Dorsolateral prefrontal cortex (tissue), 122 donors: ENCODE measurements at places on chromosomes 12 and 14.

DNA sequence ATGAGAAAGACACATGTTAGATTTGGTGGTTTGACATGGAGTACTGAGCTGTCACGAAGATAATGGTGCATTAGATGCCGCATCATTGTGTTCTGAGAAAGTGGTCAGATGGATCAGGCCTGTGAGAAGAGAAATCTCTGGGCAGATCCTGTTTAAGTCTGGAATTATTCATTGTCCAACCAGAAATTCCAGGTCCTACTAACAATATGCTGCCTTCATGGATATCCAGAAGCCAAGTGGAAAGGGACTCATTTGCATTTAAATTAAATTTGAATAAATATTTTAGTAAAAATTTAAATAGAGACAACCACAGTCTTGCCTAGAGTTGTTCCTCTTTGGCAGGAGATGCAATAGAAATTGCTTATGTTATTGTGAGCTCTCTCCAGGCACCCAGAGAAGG lies 330.5 kb upstream of the TMEM132C start:
- DNase-seq, result no peak

DNA sequence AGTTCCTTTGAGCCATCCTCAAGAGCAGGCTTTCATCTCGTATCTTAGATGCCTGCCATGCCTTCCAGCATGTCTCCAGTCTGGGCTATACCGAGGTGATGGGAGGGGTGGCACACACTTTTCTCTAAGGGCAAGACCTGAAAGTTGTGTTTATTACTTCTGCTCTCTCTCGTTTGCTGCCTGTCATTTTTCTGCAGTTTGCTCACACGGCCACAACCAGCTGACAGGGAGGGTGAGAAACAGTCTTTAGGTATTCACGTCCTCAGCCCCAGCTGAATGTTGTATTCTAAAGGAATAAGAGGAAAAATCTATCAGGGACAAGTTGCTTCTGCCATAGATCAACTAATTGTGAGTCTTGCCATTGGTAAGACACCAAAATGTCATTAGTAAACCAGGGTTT lies 88.0 kb downstream of the TMTC2 start:
- no peak for DNase-seq

- DNase-seq, result no peak
Observed at GRCh38 chr12:122471324-122472226, 29.2 kb downstream of the ZCCHC8 start.

DNA sequence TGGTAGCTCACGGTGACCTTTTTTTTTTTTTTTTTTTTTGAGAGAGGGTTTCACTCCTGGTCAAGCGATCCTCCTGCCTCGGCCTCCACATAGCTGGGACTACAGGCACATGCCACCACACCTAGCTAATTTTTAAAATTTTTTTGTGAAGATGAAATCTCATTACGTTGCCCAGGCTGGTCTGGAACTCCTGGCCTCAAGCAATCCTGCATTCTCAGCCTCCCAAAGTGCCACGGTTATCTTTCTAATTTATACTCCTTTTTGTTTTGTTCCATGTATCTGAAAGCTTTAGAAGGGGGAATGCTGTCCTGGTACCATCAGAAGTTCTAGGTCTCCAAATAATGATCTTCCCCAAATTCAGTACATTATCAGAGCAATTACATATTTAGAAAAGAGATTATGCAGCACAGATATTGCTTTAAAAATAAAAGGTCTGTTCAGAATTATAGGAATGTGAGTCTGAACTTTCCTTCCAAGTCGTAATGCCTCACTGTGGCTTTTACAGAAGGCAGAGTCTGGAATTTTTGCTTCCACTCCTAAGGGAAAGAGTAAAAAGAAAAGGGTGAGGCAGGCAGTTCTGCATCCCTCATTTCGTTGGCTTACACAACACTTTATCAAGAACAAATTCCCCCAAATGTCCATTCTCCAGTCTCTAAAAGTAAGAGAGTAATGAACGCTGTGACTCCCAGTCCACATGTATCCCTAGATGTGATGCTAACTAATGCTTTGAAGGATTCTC lies 73.0 kb downstream of the GCH1 start:
- DNase-seq, result no peak

DNA sequence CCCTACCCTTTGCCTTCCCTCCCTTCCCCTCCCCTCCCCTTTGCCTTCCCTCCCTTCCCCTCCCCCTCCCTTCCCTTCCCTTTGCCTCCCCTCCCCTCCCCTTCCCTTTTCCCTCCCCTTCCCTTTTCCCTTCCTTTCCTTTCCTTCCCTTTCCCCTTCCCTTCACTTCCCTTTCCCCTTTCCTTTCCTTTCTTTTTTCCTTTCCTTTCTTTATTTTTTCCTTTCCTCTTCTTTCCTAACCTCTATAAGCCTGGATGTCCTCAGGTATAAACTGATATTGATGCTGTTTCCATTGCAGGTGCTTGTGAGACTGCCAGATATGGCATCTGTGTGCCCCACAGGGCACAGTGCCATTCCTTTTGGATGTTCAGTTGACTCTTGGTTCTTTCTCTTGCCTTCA lies 163.2 kb downstream of the ESRRB start:
- no peak for DNase-seq

DNA sequence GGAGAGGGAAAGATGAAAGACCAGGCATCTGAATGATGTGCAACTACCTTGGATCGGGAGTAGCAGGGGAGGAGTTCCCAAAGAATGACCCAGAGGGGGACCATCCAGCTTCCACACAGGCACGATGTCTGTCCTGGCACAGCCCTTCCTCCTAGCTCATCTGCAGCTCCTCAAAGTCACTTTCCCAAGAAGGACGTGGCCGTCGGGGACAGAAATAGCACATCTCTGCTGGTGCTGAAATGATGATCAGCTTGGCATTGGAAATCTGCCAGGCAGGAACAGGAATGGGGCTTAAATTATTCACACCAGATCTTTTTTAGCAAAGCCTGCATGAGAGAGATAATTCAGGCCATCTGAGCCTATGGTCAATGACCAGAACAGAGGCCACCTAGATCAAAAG lies 41.7 kb downstream of the TSPAN11 start:
- no peak for DNase-seq

DNA sequence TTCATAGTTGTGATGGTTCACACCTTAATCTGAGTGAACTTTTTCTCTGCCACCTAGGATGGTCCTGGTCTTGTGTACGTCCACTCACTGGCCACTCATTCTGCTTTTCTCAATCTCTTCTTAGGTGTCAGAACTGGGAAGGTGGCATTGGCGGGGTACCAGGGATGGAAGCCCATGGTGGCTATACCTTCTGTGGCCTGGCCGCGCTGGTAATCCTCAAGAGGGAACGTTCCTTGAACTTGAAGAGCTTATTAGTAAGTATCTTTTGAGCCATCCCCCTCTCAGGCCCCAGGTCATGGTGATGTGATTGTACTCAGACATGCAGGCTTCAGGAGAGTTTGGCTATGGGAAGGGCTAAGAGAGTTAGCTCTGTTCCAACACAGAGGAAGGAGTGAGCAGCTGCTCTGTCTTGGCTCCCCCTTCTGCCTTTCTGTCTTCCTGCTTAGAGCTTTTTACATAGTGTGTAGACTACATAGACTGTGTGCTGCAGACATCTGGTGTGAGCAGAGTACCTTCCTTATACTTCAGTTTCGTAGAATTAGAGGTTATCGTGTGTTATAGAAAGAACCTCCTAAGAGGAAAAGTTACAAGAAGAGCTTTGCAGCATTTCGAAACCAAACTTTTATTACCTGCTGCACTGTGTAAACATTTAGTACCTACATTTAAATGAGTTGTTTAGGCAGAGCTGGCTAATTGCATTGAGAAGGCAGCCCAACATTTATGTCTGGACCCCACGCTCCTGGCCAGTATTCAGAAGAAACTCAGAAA lies 54.2 kb downstream of the FNTB start:
- DNase-seq, result no peak

DNA sequence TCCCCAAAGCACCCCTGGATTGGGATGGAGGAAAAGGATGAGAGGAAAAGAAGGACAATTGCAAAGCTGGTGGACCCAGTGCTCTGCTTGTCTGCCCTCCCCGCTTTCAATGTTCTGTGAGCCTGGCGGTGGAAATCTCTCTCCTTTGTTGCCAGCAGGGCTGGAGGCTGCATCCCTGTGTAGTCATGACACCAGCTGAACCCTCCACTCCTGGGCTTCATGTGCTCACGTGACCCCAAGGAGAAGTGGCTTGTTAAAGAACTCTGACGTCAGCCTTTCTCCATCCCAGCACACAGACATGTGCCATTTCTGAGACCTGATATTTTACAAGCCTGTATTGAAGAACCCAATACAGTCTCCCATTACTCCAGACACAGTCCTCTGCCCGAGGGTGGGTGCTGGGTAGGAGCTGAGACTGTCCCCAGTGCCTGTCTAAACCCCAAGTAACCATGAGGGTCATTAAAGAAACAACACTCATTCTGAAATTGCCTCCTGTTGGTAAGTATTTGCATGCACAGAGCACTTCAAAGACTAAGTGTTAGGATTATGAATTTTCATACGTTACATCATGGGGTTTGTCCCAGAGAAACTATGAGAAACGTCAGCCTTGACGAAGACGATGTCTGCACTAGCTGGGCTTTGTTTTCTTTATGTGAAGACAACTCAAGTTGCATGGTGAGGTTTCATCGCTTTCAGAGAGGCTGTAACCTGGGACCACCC lies 21.7 kb downstream of the GALNT16 start:
- no peak for DNase-seq

DNA sequence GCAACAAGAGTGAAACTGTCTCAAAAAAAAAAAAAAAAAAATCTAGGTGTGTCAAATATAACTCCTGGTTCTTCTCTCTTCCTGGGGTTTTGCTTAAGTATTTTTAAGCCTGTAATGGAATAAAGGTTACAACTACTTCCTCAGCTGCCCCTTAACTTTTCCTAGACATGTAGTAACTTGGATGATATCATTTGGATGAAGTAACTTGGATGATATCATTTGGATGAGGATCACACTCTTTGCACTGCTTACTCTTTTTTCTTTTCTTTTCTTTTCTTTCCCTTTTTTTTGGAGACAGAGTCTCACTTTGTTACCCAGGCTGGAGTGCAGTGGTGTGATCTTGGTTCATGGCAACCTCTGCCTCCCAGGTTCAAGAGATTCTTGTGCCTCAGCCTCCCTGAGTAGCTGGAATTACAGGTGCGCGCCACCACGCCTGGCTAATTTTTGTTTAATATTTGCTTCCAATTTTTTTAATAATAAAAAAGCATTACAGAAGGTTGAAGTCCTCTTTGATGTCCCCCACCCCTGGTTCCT lies 775 bp upstream of the FAM186A start:
- DNase-seq, result no peak

DNA sequence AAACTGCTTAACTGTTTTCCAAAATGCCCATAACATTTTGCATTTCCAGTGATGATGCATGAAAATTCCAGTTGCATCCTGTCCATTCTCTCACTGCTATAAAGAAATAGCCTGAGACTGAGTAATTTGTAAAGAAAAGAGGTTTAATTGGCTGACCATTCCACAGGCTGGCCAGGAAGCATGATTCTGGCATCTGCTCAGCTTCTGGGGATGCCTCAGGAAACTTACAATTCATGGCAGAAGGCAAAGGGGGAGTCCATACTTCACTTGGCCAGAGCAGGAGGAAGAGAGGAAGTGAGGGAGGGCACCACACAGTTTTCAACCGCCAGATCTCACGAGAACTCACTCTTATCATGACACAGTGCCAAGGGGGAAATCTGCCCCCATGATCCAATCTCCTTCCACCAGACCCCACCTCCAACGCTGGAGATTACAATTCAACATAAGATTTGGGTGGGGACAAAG lies 18.2 kb upstream of the CLEC2D start:
- DNase-seq, result no peak

GRCh38 chr12:64120568-64120967 lies 101.5 kb downstream of the KICS2 start:
- DNase-seq, result no peak

DNA sequence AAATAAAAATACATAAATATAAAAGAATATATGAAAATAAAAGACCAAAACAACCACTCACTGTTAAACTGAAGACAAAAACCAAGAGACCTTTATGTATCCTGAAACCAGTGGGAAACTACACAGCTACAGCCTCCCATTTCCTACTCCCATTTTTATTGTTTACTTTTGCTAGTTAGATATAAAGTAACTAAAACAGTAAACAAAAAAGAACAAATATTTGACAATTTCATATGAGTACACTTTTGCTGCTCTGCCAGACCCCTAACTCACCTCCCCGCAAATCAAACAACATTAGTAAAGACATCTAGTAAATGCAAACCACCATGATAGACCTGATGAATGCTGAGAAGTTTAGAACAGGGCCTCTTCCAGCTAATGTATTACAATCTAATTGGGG lies 97.1 kb downstream of the BCL2L14 start:
- no peak for DNase-seq

DNA sequence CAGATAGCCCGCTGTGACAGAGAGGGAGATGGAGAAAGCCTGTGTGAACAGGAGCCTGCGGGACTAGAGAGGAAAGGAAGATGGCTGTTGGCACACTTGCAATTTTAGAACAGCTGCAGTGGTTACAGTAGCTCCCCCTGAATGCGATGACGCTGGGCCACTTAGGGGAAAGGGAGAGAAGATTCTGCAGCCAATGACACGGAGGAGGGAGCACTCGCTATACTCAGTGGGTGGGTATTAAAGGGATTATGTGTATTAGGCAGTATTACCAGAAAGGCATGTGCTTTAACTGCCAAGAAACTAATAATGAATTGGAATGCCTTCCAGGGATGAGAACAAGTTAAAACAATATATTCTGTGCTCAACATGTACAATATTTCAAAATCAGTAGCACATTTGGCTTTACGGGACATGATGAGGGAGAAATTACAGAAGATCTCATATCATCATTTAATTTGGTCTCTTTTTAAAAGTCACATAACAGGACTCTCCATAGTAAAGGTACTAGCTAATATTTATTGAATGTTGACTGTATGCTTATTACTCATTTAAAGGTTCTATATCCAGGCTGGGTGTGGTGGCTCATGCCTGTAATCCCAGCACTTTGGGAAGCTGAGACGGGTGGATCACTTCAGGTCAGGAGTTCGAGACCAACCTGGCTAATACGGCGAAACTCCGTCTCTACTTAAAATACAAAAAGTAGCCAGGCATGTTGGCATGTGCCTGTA lies 35.9 kb upstream of the FOS start:
- no peak for DNase-seq
